HTR-8/SVneo (cell line): ENCODE measurements at places on chromosomes 2 and 18.
A peak's percentile ranks its signal among the peaks of the same experiment; 100 is the strongest.

DNA sequence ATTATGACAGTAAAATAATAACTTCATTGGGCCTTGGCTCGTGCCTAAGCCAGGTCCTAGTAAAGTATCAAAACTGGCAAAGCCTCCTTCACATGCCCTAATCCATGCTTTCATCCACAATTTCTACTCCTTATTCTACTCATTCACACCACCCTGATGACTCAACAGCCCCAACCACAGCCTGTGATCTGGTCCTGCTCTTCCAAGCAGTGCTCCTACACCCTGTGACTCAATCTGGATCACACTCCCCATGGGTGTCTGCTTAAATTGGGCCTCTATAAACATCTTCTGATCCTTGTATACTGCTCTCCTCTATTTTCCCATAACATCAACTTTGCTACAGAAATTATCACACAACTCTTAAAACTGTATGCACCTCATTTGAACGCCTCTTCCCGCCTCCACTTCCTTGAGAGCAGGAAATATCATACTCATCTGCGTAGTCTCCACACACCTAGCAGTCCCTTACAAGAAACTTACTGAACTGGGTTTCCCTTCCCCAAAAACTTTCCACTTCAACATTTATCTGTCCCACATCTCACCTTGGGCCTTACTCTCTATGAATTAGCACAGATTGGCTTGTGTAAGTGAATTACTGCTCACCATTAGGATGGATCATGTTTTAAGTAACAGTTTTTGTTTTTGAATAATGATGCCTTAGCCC is 15.9 kb downstream of the GTF3C3 start:
- no peak for DNase-seq

DNA sequence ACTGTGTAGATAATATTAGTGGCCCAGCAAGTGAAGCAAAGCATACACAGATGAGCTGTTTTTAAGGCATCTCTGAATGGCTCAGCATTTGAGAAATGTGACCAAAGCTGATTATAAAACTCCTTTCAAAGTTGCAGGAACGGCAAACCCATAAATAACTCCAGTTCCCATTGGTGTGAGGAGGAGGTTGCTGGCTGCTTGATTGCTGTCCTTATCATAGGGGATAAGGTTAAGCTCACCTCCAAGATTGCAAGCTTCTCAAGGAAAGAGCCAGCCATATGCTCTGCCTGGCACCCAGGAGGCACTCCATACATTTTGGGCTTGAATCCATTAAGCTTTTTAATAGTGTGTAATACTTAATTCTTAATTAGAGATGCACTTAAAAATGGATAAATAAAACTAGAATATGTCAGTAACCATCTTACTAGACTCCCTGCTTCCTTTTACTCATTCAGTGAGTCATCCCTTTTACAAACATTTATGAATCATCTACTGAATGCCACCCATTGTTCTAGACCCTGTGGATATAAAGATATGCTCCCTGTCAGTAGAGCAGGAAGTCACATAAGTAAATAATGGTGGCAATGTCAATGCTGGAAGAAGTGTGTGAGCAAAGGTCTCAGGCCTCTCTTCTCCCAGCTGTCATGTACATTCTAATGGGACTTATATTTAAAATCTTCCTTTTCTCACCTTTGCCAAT is 99.3 kb downstream of the SPATS2L start:
- peak; percentile 72 for DNase-seq

DNA sequence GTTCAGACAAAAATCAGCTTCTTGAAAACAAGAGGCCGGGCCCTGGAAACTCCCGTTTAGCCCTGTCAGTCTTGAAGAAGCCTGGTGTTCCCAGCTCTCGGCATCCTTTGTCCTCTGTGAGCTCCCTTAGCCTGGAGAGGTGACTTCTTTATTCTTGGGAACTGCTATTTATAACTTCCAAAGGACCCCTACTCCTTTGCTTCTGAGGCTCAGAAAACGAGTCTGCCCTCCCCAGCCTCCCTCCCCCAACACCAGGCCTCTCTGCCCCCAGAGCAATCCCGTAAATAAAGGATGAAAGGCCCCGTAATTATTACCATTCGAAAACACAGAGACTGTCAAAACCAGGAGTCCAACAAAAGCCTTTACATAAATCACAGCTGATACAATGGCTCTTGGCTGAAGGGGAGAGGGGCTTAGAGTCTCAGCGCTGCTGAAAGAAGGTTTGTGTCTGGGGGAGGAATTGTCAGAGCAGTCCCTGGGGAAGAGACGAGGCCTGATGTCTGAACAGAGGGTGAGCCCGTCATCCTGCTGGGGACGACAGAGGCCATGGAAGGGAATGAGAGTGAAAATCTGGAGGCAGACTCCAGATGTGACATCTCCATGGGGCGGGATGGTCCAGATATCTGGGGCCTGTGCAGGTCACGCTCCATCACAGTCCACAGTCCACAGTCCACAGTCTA is 283.0 kb downstream of the MYCN start:
- DNase-seq = no peak

- DNase-seq = no peak
Observed at GRCh38 chr2:60252581-60253150, 300.8 kb downstream of the BCL11A start.

GRCh38 chr18:53134711-53135110 is 794.7 kb downstream of the DCC start:
- DNase-seq = no peak

GRCh38 chr2:165953306-165953654 is 296 bp downstream of the TTC21B start:
- no peak for DNase-seq

DNA sequence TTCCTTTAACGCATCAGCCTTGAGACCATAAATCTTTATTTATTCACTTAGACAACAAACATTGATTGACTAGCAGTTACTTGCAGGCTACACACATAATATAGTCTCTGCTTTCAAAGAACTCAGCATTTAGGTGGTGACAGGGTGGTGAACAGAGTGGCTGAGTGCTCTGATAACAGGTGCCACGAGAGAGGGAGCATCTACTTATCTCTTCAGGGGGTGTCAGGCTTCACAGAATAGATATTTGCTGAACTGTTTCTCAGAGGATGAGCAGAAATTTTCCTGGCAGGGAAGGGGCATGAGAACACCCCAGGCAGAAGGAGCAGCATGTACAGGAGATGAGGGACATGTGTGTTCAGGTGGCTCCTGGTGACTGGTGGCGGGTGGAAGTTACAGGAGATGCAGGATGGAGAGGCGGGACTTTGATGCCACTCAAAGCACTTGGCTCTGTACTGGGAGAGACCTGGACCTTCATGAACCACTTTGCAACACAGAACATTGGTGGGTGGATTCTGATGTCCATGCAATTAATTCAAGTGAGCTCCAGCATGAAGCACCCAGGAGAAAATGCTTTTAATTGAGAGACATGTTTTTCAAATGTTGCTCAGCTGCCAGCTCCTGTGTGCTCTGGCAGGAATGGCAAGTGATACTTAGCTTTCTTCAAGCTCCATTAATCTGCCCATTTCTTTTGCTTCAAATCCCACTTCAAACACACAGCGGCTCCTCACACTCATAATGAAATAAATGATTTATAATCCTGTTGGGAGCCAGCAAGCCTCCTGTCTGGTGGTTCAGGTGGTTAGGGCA is 248.9 kb downstream of the MYCN start:
- DNase-seq = no peak

DNA sequence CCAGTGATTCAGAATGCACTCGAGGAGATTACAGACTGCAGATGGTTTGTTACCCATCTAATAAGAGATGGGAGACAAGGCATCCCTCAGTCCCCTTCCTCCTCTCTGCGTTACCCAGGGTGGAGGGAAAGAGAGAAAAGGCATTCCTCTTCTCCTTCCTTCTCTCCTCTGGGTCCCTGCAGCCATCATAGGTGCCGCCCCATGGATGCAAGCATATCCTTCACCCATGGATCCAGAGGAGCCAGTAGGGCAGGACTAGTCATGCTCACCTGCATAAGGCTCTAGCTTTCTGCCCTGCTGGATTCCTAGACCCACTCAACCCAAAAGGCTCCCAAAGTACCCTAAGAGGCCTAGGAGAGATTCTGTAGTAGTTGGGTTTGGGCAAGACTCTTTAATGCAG is 20.4 kb downstream of the CMPK2 start:
- DNase-seq = no peak

DNA sequence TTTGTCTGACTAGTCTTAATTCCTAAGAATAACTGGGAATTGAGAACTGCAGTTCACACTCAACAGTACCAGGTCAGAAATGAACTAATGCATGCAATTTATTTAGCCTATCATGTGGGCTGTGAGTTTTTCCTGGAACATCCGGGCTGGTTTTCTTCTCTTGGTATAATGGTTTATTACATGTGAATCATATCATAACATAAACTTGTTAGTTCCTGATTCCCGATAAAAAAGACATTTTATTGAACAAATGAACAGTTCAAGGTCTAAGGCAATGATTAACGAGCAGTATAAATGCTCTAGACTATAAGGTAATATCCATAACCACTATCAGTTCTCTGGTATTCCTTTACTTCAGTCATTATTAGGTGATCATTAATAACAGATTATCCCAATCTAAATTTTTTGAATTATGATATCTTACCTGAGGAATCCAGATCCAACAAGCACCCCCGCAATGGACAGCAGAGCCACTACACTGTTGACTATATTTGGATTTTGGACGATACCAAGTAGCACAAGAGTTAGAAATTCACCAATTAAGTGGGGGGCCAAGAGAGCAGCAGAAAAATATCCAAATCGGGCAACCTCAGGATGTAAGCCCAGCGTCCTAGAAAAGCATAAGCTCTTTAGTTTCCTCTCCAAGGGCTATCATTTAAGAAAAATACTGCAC is 19.0 kb downstream of the ABCG5 start:
- no peak for DNase-seq

GRCh38 chr2:209734805-209735204 is 36.8 kb upstream of the UNC80 start:
- DNase-seq = no peak

- DNase-seq = no peak
Observed at GRCh38 chr18:49658823-49659404, 97.1 kb downstream of the LIPG start.

- no peak for DNase-seq
Observed at GRCh38 chr2:175445281-175445680, 263.8 kb upstream of the ATP5MC3 start.

- DNase-seq = no peak
Observed at GRCh38 chr2:153308466-153308865, 170.1 kb downstream of the RPRM start.

DNA sequence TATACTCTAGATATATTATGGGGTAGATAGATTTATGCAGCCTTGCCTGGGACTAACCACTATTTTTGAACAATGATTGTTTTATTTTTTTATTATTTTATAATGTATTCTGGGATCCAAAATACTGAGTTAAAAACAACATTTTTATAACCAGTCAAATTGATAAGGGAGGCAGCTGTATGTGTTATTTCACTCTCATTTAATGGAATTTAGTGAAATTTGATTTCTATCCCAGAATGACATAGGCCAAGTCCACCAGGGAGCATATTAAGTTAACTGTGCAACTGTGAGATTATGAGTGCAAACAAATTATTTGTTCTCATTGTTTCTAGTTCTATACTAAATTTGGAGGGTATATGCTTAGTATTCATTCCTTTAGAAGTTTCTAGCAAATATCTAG is 553.6 kb upstream of the NRP2 start:
- no peak for DNase-seq

GRCh38 chr2:119694845-119695521 is 16.0 kb downstream of the TMEM177 start:
- DNase-seq = peak; percentile 23

GRCh38 chr2:25039126-25039525 is 2.8 kb upstream of the EFR3B start:
- DNase-seq = no peak

DNA sequence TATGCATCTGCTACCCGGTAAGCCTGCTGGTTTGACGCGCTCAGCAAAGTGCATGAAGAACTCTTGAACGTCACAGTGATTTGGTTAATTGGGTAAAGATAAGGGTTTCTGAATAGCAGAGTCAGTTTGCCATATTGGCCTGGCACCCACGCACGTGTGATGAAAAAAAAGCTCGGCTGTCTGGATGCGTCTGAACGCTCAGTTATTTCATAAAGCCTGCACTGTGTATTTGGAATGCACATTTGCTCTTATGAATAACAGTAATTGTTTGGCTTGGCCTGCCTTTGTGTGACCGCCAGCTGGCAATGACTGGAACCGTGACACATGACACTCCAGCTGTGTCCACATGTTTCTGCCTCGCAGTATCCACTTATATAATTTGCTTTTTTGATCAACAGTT is 129.2 kb upstream of the MEIS1 start:
- no peak for DNase-seq
